ENCODE measurements at places on chromosomes 13 and 19.

- no peak for DNase-seq
Observed at GRCh38 chr13:37207691-37208451, 102.4 kb upstream of the CSNK1A1L start.

GRCh38 chr13:66895780-66896179 is 334.4 kb downstream of the PCDH9 start:
- no peak for DNase-seq

GRCh38 chr19:53394522-53394973 is 401 bp upstream of the ZNF765 start:
- DNase-seq = no peak

DNA sequence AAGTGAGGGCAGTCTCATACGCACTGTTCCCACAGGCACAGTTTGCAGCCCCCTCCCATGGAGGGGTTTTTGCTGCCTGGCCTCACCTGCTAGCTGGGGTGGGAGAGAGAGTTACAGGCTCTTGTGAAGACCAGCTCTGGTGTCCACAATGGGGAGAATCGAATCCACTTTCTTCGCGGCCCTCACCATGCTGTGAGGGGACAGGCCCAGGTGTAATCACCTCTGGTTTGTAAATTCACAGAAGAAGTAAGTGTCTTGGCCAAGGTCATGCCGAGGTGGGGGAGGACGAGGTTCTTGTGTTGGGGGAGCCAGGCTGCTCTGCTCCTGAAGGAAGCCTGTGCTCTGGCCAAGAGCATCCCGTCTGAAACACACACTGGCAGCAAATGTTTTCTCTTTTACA is 39.5 kb downstream of the TEX29 start:
- DNase-seq = no peak

DNA sequence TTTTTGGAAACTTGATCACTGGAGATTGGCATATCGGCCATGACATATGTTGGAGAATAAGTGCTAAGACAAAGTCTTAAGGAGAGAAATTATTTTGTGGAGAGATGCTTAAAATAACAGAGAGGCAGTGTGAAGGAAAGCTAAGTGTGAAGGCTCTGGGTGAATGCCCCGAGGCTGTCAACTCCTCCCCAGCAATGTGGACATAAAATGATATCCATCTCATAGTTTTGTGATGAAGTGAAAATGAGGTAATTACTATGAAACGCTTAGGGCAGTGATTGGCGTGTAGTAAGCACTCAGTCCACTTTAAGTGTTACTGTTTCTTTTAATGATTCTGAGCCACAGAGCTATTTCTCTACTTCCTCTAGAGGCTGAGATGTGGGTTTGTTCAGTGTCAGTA is 195.8 kb upstream of the KLF12 start:
- no peak for DNase-seq

GRCh38 chr13:52899206-52899605 is 50.8 kb upstream of the PCDH8 start:
- DNase-seq = no peak

GRCh38 chr13:59210543-59210942 is 953.2 kb downstream of the DIAPH3 start:
- DNase-seq = no peak

- no peak for DNase-seq
Observed at GRCh38 chr13:53408847-53409568, 380.4 kb downstream of the OLFM4 start.

DNA sequence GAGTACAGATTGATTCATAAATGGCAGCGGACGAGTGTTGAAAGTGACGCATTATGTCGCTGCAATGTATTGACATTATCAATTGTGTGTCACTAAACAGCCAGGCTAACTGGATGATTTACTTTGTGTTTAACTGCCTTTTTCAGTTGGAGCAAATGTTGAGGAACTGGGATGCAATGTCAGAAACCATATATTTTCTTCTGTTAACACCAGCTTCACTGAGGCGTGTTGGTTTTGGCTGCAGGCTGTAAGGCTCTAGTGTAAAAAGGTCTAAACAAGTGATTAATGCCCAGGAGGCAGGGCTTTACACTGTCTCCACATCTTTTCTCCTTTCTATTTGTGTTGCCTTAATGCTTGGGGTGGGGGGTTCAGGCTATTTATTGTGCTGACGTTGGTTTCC is 80.1 kb downstream of the GGACT start:
- DNase-seq = no peak

DNA sequence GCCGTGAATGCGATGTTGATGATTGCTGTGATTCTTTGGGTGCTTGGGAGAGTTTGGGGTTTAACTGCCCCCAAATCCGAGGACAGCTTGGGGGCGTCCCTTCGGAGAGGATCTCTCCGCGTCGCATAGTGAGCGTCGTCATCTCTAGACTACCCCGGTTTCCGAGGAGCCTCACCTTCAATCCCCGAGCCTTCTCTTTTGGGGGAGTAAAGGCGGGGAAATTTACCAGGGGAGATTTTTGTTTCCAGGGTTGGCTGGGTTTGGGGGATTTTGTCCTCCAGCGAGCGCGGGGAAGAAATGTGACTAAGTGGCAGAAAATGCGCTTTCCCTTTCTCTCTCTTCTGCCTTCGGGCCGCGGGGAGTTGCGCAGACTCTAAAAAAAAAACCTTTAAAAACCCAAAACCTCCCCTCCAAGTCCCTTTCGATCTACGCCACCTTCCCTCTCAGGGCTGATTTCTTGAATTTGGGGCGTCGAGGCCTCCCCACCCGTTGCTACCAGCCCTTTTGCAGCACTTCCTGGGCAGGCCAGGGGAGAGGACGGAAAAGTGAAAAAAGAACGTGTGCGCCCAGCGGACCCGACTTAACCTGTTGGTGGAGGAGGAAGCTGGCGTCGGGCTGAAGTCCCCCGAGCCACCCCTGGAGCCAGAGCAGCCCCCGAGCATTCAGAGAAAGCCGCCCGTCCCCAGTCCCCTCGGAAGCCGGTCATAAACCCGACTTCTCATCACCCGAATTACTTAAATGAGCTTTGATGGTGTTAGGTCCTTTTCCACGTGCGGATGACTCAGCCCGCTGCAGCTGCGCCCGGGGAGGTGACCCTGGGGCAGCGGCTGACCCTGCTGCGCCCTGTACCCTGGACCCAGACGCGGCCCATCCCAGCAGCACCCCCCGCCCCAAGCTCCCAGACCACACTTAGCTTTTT is 17.7 kb downstream of the NFIX start:
- no peak for DNase-seq

DNA sequence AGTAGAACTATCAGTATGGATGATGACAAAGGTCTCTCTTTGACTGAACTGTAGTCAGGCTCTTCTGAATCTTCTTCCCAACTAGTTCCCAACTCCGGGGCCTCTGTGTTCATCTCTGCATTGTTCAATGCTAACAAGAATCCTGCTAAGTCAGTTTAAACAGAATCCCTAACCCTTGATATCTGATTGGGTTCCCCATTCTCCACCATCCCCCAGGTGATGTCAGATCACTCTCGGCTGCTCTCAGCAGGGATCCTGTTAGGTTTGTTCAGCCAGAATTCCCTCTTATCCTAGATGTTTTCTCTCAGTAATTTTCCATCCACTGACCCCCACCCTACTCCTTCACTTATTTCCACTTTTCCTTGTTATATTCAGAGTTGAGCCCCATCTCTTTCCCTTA is 223.6 kb downstream of the RGCC start:
- DNase-seq = no peak

GRCh38 chr13:99281811-99282263 is 23.7 kb upstream of the GPR18 start:
- no peak for DNase-seq

DNA sequence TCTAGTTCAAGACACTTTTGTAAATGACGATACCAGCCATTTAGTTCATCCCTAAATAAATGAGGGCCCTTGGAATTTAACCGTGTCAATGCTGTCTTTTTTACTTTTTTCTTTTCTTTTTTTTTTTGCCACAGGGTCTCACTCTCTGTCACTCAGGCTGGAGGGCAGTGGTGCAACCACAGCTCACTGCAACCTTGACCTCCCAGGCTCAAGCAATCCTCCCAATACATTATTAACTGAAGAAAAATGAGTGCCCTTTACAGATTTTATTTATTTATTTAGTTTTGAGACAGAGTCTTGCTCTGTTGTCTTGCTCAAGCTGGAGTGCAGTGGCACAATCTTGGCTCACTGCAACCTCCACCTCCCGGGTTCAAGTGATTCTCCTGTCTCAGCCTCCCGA is 2.9 kb upstream of the MED4 start:
- DNase-seq = no peak

- no peak for DNase-seq
Observed at GRCh38 chr13:83450591-83450990, 431.7 kb downstream of the SLITRK1 start.

Measured in epithelial cell of proximal tubule (primary cell).